EH (cell line): ENCODE measurements at places on chromosomes 3 and 15.

- DNase-seq: no peak
These were observed 26.1 kb downstream of the CEP152 start for GRCh38 chr15:48784756-48785155.

GRCh38 chr15:61474796-61475195 is 245.7 kb upstream of the RORA start:
- DNase-seq: peak; percentile 36

DNA sequence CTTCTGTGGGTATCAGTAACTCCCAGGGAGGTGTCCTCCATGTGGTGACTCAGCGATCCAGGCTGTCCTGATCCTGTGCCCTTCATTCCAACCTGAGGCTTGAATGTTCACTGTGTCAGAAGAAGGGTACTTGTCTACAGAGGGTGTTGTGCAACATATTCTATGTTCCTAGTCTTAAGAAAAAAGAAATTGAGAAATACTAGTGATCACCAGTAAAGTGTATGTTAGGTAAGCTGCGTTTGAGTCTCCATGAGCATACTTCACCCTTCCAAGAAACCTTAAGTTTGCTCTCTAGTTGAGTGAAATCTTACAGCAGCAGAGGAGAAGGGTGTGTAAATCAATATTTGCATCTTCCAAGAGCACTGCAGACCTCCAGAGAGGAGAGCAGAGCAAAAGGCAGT is 122.2 kb upstream of the SLC24A5 start:
- no peak for DNase-seq

GRCh38 chr15:99305761-99306505 is 54.7 kb downstream of the LRRC28 start:
- peak; percentile 68 for DNase-seq

DNA sequence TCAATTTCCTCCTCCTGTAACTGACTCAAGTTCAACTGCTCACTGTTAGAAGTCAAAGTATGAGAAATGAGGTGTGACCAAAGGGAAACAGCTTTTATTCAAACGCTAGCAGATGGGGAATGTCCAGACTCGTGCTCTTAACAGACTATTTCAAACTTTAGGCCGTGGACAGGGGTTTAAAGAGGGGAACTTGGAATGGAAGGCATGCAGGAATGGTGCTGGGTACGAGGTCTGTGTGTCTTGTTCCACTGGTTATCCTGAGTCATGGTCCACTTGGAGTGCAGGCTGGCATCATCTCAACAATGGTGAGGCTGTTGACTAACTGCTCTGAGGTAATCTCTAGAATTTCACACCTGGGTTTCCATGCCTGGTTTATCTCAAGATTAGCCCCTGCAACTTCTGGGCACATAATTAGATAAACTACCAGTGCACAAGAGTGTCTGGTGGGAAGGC is 22.9 kb upstream of the DNAAF4 start:
- DNase-seq: peak; percentile 40

DNA sequence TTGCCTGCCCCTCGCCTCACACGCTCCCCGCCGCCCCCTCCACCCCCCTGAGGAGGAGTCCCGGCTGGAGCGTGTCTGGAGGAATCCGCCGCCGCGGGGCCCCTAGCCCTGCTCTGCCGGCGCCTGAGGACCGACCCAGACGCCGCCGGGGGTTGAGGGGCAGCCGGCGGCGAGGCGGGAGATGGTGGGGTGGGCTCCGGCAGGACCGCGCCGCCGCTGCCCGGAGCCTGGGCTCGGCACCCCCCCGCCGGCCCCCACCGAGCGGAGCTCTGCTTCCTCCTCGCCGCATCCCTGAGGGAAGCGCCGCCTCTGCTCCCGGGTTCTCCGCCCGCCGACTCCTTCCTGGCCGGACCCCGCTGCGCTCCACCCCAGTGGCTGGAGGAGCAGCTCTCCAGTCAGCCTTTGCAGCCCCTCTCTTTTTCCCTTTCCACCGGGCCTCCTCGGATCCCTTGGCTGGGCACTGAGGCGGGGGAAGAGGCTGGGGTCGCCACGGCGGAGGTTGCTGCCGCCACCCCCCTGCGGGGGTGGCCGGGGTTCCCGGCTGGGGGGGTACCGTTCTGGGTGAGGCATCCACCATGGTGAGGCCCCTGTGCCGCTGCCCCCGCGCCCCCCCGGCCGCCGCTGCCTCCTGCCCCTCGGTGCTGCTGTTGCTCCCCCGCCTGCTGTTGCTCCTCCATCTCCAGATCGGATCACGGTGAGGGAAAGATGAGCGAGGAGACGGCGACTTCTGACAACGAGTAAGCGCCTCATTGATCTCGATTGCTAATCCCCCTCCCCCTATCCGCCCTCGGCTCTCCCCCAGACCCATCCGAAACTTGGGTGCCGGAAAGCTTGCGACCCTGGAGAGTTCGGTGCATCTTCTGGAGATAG is at the start of gene SPRED1:
SPRED1 (plus strand) TSS at position 356 of the 870 bp plus-strand sequence; CDS start at position 706, 350 bp downstream.
- DNase-seq: peak; percentile 74

DNA sequence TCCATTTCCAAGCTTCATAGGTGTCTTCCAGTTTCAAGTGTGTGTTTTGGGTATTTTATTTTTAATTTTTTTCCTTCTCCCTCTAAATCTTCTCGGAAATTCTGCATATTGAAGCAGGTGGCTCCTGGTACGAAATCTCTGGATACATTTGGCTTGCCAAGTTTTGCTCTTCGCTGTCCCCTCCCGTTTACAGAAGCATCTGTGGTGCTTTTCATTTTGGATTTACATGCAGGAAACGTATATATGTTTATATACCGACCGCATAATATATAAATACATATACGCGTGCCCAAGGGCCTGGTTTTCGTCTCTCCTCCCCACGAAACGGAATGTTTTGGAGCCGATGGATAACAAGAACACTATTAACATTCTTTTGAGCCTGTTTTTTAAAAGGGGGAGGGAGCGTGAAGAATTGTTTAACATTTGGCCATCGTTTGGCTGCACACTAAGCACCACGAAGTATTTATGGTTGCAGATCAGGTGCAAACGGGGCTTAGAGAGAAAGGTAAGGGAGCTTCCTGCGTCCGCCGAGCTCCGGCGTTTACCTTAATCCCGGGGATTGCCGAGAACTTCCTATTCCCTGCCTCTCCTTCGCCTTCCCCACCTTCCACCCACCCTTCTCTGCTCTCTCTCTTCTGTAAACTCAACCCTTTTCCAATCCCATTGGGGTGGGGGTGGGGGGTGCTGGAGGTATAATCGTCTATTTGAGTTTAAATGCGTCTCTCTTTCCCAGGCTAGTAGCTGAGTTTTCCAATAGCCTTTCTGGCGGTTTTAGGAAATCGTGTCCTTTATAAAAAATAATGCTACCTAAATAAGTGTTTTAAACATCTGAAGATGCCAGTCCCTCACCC is 1.1 kb upstream of the NLGN1 start:
- peak; percentile 31 for DNase-seq
